CD4-positive, alpha-beta T cell treated with Interleukin-12 subunit alpha and Interleukin-12 subunit beta, for 1 hour (primary cell): ENCODE measurements at places on chromosomes 3 and 15.
A peak's percentile ranks its signal among the peaks of the same experiment; 100 is the strongest.

DNA sequence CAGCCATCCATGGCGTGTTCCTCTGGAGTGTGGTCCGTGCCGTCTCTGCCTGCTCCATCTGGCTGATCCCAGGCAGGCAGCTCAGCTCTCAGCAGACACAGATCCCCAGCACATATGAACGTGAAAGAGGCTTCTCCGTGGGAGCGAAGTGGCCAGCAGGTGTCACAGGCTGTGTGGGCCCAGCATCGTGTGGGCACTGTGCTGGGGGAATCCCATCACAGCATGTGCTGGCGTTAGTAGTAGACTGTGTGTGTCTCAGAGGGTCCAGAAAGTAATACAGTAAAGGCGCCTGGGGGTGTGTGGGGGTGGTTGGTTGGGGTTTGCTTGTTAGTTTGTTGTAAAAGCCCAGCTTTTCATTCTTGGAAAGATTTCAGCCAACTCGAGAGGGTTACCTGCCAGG, 147.6 kb downstream of the IGF1R start:
- no peak for DNase-seq

- no peak for DNase-seq
Measured at GRCh38 chr3:52388348-52388821, 56.5 kb downstream of the SEMA3G start.

GRCh38 chr15:40438712-40439111, 2.0 kb upstream of the BAHD1 start:
- DNase-seq = no peak

- no peak for DNase-seq
Measured at GRCh38 chr3:171781711-171782127, 28.6 kb downstream of the PLD1 start.

GRCh38 chr3:101009386-101009785, 16.2 kb upstream of the ABI3BP start:
- no peak for DNase-seq

- no peak for DNase-seq
Measured at GRCh38 chr3:171778493-171778892, 31.8 kb downstream of the PLD1 start.

DNA sequence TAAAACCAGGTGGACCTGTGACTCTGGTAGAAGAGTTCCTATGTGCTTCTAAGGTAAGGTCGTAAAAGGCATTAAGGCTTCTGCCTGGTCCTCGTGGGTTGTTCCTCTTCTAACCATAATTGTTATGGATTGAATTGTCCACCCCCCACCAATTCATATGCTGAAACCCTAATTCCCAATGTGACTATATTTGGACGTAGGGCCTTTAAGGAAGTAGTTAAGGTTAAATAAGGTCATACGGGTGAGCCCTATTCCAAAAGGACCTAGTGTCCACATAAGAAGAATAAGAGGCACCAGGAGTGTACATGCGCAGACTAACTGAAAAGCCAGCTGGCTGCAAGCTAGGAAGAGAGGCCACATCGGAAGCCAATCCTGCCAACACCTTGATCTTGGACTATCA, 1.9 kb downstream of the ADPGK start:
- no peak for DNase-seq

- no peak for DNase-seq
Measured at GRCh38 chr3:172191629-172192028, 152.3 kb downstream of the FNDC3B start.

GRCh38 chr3:107412376-107412775, 35.1 kb downstream of the CCDC54 start:
- DNase-seq = no peak

- no peak for DNase-seq
Measured at GRCh38 chr15:72033711-72034110, 84.2 kb downstream of the MYO9A start.

DNA sequence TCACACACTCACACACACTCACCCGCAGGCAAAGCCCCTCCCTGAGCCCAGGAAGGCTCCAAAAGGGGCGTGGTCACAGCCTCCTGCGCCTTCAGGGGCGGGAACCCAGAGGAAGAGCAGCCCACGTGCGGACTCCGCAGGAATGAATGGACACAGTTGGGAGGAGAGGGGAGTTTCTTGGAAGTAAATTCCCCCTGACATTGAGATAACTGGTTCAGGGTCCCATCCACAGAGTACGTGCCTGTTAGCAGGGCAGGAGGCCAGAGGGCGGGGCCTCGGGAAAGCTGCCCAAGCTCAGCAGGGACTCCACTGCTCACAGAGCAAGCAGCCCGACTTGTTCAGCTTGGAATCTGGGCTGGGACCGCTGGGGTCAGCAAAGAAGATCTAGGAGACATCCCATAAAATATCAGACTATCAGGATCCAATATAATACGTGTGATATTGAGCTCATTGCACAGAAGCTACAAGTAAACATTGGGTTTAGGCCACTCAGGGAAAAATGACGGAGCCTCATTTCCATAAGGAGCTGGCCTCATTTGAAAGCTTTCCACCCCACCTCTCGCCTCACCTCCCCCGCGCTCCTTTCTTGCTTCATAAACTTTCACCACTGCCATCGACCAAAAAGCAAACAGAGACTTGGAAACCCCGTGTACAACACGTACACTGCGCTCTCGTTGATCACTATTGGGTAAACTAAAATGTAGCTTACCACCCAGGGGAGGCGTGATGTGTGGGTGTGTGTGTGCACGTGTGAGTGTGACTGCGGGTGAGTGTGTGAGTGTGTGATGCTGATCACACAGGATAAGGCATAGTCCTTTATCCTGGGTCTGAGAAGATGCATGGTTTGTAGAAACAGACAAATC, 36.0 kb downstream of the TM2D3 start:
- DNase-seq = no peak

DNA sequence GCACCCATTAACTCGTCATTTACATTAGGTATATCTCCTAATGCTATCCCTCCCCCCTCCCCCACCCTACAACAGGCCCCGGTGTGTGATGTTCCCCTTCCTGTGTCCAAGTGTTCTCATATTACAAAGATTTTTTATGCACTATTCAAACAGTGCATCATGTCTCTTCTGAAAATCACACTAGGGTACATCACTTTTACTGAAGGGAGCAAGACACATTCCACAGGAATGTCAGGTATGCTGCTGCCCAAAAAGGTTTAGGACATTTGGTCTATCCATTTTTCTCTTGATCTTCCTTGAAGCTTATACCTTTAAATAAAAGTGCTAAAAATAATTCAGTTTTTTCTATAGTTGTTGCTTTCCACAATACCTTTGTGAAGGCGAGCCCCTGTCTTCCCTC, 9.2 kb upstream of the EPHA3 start:
- DNase-seq = no peak

GRCh38 chr3:105927741-105928140, 58.9 kb upstream of the CBLB start:
- DNase-seq = no peak

GRCh38 chr3:74267131-74267530, 347.3 kb downstream of the CNTN3 start:
- no peak for DNase-seq

- DNase-seq = peak; percentile 81
Measured at GRCh38 chr15:91857772-91858171, 4.3 kb downstream of the SLCO3A1 start.

DNA sequence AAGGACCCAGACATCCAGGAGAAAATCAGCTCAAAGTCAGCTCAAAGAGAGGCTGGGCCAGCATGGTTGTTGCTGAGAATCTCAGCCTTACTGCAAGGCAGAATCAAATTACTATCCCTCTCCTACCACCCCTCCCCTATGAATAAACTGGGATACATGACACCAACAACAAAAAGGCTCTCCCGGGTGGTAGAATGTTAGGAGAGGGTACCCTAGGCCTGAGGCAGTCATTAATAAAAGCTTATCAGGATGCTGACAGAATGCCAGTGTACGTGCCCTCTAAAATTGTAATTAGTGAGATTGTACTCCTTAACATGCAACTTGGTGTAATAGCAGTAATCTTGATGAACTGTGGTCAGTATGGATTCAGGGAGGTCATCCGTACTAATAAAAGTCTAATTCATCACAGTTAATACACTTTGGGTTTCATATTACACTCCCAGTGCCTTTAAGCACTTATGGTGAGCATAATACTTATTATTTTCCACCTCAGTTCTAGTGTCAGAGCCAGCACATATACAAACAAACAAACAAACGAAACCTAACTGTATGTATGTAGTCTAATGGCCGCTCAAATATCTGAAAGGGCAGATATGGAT, 76.5 kb downstream of the B3GALNT1 start:
- DNase-seq = no peak

- DNase-seq = no peak
Measured at GRCh38 chr15:69763831-69764230, 311.2 kb downstream of the RPLP1 start.

GRCh38 chr3:73294537-73294936, 233.1 kb downstream of the EBLN2 start:
- no peak for DNase-seq

- no peak for DNase-seq
Measured at GRCh38 chr15:55993804-55994560, 570 bp upstream of the NEDD4 start.

GRCh38 chr3:31613654-31614053, 80.9 kb downstream of the STT3B start:
- no peak for DNase-seq

- DNase-seq = no peak
Measured at GRCh38 chr3:106215047-106215446, 346.2 kb upstream of the CBLB start.

- DNase-seq = peak; percentile 7
Measured at GRCh38 chr3:132432639-132433038, 15.3 kb downstream of the DNAJC13 start.

DNA sequence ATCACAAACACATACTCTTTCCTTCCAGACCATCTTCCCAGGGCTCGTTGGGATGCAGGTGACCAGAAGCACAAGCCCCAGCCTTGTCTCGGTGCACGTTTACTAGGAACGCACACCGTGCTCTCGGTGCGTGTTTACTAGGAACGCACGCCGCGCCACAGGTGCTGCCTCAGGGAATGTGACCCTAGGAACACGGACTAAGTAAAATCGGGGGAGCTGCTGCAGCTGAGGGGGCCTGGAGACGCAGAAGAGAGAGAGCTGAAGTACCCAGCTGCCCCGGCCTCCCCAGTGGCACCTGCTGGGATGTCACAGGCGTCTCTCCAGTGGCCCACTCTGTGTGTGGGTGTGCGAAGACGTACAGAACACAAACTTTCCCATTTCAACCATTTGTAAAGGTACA, 91.0 kb upstream of the SNRPA1 start:
- DNase-seq = no peak

DNA sequence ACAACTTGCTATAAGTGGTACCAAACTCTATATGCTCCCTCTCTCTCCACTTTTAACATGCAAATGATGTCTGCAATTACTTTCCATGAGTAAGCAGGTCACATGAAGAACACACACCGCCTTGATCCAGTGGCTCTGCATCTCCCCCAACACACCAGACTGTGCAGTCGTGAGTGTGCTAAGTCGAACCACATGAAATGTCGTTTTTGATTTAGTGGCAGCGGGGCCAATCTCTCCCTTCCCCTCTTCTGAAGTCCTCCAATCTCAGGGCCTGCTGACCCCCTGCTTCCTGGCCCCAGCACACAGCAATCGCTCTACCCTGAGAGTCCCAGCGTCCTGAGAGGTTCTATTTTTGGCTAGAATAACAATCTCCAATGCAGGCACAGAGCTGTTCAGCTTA, 312.5 kb downstream of the SHQ1 start:
- DNase-seq = no peak

GRCh38 chr3:50410608-50411139, 51.4 kb upstream of the TMEM115 start:
- no peak for DNase-seq

DNA sequence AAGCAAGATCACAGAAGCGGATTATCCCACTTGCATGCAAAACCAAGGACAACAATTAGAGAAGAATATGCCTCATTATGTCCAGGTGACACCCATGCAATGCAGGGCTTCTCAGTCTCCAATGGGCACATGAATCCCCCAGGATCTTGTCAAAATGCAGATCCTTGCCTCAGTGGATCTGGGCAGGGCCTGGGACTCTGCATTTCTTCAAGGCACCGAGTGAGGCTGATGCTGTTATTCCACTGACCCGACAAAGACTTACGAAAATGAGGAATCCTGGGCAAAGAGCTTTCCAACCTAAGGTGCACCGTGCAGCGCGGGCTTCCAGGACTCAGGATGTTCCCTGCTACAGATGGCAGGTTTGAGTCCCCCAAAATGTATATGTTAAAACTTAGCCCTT, 99.2 kb downstream of the ATP10A start:
- DNase-seq = no peak

GRCh38 chr3:185508335-185508991, 9.6 kb upstream of the TMEM41A start:
- no peak for DNase-seq

DNA sequence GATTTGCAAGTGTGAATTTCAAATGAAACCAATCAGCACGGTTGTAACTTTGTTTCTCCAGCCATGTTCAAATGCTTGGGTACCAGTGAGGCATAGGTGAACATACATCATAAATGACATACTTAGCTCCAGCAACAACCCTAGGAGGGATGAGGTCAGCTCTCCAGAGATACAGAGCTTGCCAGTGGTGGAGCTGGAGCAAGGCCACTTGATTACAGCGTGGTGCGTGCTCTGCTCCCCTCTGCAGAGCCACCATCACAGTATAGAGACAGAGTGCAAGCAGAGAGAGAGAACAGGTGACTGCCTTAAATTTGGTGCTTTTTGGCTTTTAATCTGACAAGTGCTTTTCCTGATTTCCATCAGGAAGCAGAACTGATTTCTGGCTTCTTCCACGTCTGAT, 275.1 kb downstream of the PDZRN3 start:
- DNase-seq = no peak

- DNase-seq = no peak
Measured at GRCh38 chr15:97729270-97729669, 231.2 kb upstream of the ARRDC4 start.

DNA sequence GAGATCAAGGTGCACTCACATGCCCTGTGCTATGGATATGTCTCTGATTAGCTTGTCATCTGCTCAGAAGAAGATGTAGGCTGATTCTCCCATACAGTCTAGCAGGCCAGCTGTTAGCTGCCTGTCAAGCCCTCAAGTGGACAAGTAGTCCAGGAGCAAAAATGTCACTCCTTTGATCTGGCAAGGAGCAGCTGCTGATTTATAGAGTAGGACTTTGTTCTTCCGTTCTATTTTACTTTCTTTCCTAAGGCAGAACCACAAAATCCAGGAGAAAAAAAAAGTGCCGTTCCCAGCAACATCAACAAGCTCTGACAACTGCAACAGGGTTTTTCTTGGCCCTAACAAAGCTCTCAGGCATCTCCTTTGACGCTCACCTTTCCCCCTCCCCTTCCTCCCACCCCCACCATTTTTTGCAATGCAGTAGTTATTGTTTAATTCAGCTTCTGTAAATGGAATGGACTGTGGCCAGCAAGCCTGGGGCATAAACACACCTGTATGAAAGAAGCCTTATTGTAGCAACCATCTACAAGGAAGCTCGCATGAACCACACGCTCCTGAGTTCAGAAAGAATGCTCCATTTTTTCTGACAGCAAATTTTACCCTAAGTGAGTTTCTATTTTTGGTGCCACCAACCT, 196.3 kb downstream of the MEIS2 start:
- DNase-seq = no peak

- no peak for DNase-seq
Measured at GRCh38 chr15:26632500-26632899, 140.4 kb downstream of the GABRB3 start.

GRCh38 chr15:100235030-100235617, 106.7 kb downstream of the ADAMTS17 start:
- DNase-seq = no peak

- DNase-seq = no peak
Measured at GRCh38 chr3:131390331-131390730, 8.8 kb downstream of the NUDT16 start.
